ENCODE measurements at places on chromosomes 5 and 9.
A peak's percentile ranks its signal among the peaks of the same experiment; 100 is the strongest.

DNA sequence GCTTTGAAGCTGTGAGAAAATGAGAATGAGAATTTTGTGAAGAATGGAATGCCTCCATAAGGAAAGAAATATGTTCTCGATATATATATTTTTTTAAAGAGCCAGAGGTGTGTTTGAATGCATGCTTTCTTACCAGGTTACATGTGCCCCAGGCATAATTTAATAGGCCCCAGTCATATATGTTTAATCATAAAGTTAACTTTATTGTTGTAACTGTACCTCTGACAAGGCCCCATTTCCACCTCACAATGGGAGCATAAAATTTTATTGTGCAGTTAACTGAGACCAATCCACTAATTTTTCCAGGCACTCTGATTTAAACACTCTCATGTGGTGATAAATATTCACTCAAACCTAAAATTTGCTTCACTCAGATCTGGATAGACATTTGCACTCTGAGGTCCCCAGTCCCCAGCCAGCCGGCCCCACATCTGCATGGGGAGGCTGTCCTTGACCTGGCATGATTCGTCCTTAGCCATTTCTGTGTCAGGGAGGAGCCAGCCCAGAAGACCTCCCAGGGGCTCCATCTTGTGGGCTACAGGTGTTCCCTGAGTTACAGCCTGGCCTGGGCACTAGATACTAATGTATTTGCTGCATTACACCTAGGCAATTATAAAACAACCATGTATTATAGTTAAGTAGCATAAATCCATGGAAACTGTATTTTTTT lies 245.8 kb downstream of the MTRR start:
- no peak for DNase-seq

DNA sequence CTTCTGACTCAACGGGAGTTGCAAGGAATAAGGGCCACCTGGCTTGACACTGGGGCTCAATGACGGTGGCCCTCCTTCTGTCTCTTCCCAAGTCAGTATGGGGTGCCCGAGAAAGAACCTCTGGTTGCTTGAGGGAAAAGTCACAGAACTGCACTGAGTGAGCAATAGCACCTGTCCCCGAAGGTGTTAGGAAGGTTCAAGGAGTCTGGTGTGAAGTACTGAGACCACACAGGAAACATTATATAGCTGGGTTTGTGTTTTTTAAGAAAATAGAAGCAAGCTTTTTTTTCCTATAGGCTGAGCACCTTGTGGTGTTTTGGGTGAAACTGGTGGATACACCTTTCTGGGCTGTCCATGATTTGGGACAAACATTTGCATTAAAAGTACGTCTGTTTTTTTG lies 62.9 kb downstream of the SPIN1 start:
- DNase-seq: no peak

- no peak for DNase-seq
These were observed 189.2 kb downstream of the HINT1 start for GRCh38 chr5:130975847-130976246.

DNA sequence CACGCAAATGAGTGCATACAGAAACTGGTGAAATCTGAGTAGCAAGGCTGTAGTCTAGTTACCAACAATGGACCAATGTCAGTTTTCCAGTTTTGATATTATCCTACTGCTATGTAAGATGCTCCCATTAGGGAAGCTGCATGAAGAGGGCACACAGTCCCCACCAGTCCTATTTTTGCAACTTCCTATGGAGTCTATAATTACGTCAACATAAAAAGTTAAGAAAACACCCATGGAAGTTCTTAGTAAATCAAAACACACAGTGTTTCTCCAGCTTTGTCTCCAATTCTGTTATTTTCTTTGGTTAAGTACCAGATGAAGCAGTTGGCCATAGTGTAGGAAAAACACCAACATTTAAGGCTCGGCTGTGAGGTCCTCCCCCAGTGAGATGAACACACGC lies 58.7 kb downstream of the FAT2 start:
- no peak for DNase-seq

DNA sequence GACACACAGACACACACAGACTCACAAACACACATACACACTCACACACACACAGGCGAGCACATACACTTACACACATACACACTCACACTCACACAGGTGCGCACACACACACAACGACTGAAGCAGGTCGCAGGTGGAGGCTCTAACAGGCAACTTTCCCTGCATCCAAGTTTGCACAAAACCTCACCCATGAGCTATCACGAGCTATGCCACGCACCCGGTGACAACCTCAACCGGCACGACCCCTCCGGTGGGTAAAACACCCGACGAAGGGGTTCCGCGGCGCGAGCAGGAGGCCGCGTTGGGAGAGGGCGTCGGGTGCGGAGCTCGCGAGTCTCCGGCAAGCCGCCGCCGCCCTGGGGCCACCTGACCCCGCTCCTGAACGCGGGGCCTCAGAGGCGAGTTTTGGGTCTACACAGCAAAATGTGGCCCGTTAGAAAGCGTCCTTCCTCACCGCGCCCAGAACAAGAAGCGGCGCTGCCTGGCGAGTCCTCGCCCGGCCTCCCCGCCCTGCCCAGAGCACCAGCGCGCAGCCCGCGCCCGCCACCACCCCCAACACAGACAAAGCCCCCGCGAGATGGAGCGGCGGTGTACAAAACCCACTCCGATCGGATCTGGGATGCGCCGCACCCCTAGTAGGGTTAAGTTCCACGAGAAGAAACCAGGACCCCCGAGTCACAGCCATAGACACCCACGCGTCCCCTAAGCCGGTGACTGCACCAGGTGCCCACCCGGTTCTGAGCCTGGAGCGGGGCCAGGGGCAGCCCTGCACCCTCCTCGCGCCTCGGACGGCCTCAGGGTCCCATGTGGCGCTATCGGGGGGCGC lies 665 bp downstream of the SLC6A3 start:
- no peak for DNase-seq

GRCh38 chr5:110899566-110900412 lies 161.0 kb downstream of the SLC25A46 start:
- DNase-seq: no peak

- no peak for DNase-seq
These were observed 124.5 kb downstream of the PDZD2 start for GRCh38 chr5:31763424-31763823.

DNA sequence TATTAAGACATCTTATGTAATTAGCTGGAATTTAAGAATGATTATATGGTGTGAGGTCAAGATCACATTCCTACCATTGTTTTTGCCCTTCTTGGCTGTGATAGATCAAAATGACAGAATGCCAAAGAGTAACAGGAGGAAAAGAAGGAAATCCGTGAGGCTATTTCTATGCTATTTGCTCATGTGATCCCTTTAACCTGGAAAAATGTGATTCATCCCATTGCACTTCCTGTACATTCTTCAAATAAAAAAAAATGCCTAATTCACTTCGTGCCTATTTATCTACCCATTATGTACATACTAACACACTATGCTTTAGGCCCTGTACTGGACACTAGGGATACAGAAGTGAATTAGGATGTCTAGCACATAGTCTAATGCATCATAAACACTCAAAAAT lies 154.1 kb upstream of the PAPPA start:
- no peak for DNase-seq

DNA sequence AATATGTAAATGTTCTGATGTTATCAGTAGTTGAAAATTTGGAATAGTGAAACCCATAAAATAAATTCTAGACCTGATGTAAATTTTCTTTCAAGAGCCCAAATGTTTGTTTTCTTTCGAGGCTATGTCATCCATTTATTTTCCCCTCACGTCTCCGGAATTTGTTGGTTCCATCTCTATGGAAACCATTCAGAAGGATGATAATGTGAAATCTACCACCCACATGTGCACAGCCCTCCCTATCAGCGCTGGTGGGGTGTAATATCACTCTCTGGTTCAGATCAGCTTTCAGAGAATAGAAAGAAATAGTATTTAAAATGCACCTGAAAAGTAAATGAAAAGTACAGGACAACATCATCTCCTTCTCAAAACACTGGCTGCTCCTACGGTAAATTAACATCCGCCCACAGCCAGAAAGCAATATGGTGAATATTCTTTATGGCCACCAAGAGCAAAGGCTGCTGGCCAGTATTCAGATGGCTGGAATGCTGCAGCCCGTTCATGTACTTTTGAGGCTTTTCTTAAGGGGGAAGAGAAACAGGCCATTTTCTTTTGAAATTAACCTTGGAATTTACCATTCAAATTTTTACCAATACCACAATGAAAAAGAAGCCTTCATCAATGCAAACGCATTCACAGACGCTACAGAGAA lies 28.5 kb downstream of the GLDC start:
- DNase-seq: no peak

GRCh38 chr9:36808251-36808650 lies 225.8 kb downstream of the PAX5 start:
- no peak for DNase-seq

GRCh38 chr5:150782850-150783249 lies 4.3 kb downstream of the SMIM3 start:
- no peak for DNase-seq

GRCh38 chr5:39273314-39273954 lies 54.1 kb upstream of the FYB1 start:
- DNase-seq: no peak

- DNase-seq: no peak
These were observed 2061.2 kb upstream of the CDH9 start for GRCh38 chr5:29099585-29099984.

GRCh38 chr5:136228136-136228757 lies 35.3 kb upstream of the SMIM32 start:
- DNase-seq: no peak

DNA sequence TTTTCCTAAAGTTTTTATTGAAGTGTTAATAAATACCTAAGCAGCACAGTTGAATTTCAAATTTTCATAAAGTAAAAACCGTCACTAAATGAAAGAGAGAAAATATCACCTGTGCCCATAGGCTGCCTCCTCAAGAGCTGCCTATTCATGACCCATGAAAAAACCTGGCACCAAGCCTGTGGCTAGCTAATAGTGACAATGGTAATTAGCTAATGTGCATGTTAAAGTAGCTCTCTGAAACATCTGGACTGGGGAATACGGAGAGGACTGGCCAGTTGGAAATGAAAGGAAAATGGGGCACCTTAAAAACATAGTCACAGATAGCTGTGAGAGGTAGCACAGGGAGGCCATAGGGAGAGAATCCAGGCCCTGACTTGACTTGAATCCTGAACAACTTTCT lies 5.4 kb upstream of the GNE start:
- DNase-seq: no peak

DNA sequence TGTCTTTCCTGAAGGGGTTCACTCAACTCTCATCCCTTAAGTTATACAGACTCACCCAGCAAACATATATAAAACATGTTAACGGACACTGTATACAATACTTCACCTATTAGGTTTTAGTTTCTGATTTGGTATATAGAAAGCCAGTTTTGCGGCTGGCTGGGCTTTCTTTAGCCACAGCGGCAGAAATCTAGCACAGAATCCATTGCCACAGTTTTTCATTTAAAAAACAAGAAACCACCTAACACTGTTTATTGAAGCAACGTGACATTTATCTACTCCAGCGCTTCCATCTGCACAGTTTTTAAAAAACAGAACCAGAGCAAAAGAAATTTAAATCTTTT lies 67.3 kb downstream of the SNX30 start:
- no peak for DNase-seq

DNA sequence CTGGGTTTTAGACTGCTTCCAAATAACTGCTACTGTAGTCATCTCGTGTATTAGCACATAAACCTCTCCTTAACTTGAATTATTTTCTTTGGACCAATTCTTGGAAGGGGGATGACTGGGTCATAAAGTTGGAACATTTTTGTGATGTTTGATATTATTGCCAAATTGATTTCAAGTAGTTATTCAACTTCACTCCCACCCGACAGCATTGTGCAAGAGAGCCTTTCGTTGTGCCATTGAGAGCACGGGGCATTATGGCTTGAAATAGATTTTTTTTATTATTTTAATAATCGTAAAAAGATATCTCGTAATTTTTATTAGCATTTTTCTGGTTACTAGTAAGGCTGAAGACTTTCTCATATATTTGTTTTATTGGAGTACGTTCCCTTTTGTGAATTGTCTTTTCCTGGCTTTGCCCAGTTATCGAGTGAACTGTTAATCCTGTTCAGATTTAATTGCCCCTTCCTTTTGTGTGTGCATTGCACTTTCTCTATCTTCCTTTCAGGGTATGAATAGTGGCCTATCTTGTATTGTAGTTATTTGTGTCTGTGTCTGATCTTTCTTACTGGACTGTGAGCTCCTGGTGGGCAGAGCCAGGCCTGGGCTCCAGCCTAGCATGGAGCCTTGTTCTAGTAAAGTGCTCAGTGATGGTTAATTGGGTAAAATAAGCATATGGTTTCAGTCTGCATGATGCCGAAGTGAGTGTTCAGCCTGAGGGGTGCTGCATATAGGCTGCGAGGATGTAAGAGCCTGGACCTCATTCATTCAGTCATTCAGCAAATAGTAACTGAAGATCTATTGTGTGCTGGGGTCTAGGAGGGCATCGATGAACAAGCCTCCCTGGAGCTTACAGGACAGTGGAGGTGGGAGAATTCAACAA lies 93.5 kb upstream of the SHB start:
- no peak for DNase-seq

DNA sequence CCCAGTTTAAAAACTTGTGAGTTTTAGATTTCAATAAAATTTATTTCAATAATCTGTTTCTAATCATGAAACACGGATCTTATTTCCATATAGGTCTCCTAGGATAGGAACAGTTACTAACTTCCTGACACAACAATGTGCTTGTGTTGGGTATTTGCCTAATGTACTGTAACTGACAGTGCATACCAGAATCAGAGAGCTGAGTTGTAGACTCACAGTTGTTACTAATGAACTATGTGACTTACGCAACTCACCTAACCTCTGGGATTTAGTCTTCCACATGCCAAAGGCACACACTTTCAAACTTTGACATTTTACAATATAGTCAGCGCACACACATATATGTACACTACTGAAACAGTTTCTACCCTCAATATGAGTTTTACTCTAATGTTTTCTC lies 77.7 kb downstream of the HOMER1 start:
- DNase-seq: peak; percentile 4

- no peak for DNase-seq
These were observed 357.1 kb downstream of the TRIM32 start for GRCh38 chr9:117044241-117044640.

GRCh38 chr5:6849316-6850105 lies 136.3 kb downstream of the TENT4A start:
- no peak for DNase-seq

- DNase-seq: no peak
These were observed 64.2 kb downstream of the GAPVD1 start for GRCh38 chr9:125325826-125326225.

DNA sequence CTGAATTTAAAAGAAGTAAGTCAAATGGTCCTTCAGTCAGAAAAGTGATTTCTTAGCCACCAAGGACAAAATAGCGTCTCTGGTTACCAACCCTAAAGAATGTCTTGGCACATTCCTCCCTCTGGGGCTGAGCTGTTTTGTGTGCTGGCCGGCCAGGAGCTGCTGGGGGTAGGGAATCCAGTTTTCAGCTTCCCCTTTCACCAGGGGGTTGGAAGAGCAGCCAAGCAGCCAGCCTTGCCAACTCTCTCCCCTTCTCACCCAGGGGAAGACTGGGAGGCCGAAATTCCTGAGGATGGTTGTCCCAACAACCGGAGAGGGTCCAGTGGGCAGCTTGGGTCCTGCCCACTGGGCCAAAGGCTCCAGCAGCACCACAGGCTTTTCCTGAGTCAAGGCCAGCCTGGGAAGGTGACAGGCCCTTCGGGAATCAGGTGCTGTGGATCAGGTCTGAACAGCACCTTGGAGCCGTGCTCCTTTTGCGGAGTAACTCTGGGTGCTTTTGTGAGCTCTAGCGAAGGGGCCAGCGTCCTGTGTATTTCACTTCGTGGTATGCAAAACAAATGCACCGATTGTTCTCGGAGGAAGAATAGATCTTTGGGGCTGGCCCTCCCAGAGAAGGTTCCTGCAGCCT lies 4.2 kb downstream of the WWC1 start:
- DNase-seq: peak; percentile 46

GRCh38 chr5:16812911-16813310 lies 123.2 kb downstream of the MYO10 start:
- DNase-seq: no peak
